ENCODE measurements at places on chromosomes 2 and 18.

DNA sequence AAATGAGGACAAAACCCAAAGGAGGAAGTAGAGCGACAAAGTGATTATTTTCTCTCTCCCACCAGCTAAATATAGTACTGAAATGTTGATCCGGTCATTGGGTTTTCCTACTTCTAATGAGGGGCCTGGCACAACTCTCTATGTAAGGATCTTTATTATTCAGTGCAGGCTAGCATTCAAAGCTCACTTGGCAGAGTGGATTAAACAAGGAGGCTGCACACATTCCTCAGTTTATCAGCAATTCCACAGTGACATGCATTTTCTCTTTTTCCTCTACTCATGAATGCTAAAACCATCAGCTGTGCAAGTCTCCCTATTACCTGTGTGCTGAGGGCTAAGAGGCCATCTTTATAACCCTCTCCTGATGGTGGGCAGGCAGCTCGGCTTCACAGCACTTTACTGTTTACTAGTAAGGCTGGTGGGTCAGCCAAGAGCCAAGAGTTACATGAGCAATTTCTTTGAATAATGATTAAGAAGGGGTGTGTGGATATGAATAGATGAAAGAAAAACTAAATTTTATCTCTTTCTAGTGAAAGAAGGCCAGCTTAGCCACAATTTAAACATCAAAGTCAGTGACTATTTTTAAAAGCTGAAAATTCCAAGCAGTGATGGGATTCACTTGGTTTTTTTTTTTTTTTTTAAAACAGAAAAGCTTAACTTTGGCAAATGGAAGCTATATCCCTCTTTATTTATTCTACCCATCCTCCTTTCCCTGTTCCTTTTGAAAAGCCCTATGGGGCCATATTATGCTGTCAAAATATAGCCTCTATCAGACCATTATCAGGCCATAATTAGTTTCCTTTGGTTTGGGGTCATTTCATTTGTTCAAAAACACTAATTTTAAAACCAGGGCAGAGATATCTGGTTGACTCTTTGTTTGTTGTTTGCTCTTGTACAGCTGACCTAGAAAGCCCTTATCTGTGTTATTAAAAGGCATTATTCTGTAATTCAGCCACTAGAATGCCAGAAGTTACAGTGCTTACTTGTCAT is 111.0 kb downstream of the RBM43 start:
- no peak for DNase-seq

DNA sequence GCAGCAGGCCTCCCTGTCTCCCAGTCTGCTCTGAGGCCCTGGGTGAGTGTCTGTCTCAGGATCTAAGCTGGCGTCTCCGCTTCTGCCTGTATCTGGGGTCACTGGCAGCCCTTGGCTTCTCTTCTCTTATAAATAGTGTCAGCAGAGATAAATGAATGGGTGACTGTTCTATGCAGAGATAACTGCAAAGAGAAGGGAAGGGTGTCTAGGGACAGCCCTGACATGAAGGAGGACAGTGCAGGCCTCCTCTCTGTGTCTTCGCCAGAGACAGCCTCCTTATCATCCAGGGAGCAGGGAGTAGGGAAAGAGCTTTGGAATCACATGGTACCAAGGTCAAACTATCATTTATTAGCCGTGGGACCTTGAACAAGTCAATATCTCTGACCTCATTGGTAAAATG is 28.3 kb upstream of the GMPPA start:
- no peak for DNase-seq

DNA sequence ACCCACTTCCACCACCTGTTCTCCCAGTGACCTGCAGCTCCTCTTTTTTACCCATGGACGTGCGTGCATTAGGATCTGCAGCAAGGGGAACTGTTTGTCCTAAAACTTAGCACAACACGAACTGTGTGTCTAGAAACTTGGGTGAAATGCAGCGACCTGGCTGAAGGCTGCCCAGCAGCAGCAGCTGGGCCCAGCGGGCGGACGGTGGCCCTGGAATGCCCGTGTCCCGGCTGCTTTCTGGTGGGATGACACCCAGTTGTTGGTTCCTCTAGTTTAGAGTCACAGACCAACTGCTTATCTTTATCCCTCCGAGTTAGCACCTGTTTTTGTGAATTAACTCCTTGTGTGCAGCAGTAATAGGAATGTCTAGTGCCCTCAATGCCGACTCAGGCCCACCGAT is 61.9 kb upstream of the PXDN start:
- no peak for DNase-seq

GRCh38 chr2:128396500-128396891 is 77.8 kb upstream of the HS6ST1 start:
- no peak for DNase-seq

DNA sequence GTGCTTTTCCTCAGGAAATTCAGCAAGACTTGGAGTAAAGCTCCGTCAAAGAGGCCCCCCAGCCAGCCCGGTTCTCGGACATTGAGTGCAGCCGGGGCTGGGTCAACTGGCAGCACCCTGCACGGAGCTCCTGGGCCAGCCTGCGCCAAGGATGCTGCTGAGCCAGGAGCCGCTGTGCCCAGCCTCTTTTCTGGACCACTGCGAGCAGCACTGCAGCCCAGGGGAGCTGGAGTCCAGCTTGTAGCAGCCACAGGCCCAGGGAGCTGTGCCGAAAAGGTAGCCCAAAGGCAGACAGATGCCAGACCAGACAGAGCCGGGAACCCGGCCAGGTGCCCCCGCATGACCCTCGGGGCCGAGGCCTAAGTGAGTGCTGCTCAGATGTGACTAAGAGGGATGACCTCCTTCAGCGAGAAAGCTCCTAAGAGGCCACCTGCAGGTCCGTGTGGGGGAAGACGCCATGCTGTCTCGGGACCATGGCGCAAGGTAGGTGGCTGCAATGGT is 7.3 kb downstream of the CLHC1 start:
- no peak for DNase-seq

DNA sequence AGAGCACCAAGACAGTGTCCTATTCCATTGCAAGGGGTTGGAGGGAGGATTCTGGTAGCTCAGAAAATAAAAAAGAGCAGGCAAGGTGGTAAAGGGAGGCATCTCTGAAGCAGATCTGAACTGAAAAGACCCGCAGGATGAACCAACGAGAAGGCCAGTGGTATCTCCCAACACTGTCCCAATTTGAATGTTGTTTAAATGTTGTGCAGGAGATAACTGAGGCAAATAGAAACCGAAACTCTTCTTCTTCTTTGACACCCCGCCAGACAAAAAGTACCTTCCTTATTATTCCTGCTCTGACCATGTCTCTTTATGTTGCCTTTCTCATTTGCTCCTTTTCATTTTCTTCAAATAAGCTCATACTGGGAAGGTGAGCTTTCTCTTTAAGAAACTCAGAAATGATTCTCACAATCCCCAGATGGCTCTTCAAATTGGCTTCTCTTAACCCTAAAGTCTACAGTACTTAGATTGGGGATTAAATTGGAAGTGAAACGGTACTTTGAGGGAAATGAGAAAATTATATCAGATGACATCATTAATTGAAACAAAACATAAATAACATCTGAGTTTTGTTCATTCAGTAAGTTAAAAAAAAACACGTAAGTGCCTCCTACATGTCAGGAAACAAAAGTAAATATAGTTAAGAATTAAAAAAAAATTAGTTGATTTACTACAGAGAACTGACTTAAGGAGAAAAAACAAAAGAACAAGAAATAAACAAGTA is 143.6 kb downstream of the WDPCP start:
- no peak for DNase-seq

- DNase-seq = no peak
Measured at GRCh38 chr2:11996618-11997017, 250.2 kb downstream of the LPIN1 start.

DNA sequence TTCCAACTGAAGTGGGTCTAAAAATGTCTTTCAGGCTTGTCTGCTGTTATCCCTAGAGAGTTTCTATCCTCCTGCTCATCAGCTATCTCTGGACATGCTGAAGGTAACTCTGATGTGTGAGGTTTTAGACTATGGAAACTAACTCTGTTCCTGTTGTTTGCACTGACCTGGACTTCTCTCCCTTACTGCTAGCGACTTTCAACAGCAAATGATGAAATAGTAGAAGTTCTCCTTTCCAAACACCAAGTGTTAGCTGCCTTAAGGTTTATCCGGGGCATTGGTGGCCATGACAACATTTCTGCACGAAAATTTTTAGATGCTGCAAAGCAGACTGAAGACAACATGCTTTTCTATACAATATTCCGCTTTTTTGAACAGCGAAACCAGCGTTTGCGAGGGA is 26.9 kb downstream of the RMC1 start:
- DNase-seq = no peak

DNA sequence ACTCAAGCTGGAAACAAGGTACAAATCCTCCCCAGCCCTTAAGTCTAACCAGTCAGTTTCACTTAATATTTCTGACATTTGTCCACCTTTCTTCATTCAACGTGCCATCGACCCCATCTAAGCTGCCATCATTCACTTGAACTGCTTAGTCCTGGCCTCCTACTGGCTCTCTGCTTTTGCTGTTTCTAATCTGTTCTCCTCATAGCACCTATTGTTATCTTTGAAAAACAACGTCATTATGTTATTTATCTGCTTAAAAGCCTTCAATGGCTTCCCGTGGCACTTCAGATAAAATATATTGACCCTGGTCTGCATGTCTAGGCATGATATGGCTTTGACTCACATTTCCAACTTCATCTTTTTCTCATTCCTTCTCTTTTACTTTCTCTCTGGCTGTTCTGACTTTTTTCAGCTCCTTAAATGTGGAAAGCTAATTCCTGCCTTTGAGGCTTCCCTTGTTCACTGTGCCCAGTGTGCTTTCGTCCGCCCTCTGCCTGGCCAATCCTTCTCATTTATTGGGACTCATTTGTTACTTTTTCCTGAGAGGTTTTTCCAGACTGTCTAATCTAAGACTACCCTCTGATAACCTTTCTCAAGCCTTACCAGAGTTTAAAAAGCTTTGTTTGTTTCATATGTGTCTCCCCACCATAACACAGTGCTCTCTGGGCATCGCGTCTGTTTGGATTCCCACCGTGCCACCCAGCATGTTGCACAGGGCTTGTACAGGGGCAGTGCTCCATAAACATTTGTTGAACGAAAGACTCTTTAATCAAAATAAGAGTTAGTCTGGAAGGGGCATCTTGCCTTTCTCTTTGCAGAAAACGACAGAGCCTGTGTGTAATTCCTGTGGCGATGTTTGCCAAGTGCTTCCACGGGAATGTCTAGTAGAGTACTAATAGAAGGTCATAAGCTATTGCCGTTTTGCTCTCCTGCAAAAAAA is 183.9 kb downstream of the FMNL2 start:
- DNase-seq = no peak

GRCh38 chr2:46239175-46239846 is 57.9 kb upstream of the EPAS1 start:
- DNase-seq = no peak

GRCh38 chr18:72986103-72986502 is 118.3 kb upstream of the NETO1 start:
- DNase-seq = no peak

GRCh38 chr2:134936691-134937090 is 18.1 kb downstream of the CCNT2 start:
- no peak for DNase-seq

- DNase-seq = no peak
Measured at GRCh38 chr2:144753416-144753815, 233.5 kb upstream of the ZEB2 start.

DNA sequence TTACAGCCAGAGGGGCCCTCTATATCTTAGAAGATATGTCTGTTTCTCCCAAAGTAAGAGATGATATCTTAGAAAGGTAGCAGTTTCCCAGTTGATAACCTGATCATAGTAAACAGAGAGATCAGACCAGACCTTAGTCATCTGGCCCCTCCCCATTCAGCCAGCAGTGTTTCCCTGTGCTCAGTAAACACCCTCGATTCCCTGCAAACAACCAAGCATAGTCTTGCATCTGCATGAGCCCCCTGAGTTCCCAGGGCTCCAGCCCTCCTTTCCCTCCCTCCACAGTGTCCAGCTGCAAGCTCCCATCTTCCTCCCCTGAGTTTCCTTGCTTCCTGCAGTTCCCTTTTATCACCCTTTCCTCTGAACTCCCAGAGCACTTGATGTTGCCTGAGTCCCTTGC is 20.3 kb downstream of the NRP2 start:
- no peak for DNase-seq

DNA sequence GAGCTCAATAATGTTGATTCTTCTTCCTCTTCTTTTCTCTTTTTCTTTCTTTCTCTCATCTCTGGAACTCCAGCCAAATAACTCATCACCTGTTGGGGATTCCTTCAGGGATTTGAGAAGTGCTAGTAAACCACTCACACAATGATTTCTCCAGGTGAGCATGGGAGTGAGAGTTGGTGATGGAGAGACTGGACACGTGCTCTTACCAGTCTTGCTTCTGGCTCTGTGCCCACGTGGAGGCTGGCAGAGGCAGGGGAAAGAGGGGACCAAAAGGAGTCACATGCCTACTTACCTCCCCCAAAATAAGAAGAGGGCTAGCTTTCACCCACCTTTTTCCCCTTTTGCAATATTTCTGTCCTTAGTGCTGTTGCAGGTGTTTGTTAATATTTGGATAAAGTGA is 28.6 kb upstream of the CCDC85A start:
- DNase-seq = no peak

- DNase-seq = no peak
Measured at GRCh38 chr2:177806025-177806424, 266.6 kb downstream of the PDE11A start.

- DNase-seq = no peak
Measured at GRCh38 chr2:165572151-165572550, 102.7 kb downstream of the CSRNP3 start.

- DNase-seq = no peak
Measured at GRCh38 chr2:170297496-170297895, 119.5 kb downstream of the MYO3B start.

Measured in activated CD4-positive, alpha-beta T cell treated with anti-CD3 and anti-CD28 coated beads, Interleukin-2, amount 50 U/mL, for 4 hours (primary cell).